Breast epithelium (tissue), 4 donors: ENCODE measurements at places on chromosomes 11 and 22.

- DNase-seq: no peak
Observed at GRCh38 chr22:19889951-19890350, 35.3 kb upstream of the GNB1L start.

DNA sequence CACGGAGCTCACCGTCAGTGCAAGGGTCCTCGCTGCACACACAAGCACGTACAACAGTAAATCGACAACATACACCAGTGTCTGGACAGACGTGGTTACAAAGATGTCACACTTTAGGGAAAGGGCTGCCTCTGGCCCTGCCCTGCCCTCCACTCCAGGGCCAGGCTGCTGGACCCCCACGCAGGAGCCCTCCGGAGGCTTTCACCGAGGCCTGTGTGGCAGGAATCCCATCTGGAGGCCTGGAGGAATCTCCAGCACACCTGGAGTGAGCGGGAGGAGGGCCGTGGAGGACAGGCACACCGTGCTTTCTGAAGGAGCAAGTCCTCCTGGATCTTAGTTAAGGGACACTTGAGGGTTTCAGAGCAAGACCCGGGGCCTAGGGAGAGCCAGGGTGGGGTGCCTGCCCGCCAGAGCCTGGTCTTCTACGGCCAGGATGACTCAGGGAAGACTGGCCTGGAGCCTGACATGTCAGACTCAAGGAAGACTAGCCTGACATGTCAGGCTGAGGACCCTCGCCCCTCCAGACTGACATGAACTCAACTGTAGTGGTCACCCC, 2.1 kb upstream of the PIM3 start:
- no peak for DNase-seq

DNA sequence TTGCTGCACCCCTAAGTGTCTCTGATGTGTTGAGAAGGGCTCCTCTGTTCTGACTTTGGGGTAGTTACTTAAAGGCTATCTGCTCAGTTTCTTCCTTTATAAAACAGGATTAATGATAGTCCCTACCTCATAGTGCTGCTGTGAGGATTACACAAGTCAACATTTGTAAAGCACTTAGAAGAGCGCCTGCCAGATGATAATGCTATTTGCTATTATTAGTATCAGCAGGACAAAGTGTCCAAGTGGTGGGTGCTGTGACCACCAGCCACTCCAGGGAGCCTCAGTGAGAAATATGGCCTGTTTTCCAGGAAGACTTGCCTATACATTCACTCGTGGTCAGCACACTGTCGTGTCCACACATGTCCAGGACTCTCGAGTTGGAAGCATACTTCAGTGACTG, 16.2 kb downstream of the POU2F3 start:
- DNase-seq: no peak

GRCh38 chr11:17013548-17014320, 480 bp downstream of the PLEKHA7 start:
- no peak for DNase-seq
